ENCODE measurements at places on chromosomes 1 and 21.
A peak's percentile ranks its signal among the peaks of the same experiment; 100 is the strongest.

GRCh38 chr21:39033878-39034589 lies 149.2 kb downstream of the PSMG1 start:
- DNase-seq: no peak

GRCh38 chr1:109537450-109538178 lies 2.1 kb upstream of the GPR61 start:
- no peak for DNase-seq

GRCh38 chr1:39779137-39779536 lies 8.0 kb upstream of the OXCT2 start:
- DNase-seq: no peak

- DNase-seq: no peak
Measured at GRCh38 chr21:7951854-7952519, 2569.4 kb upstream of the TPTE start.

DNA sequence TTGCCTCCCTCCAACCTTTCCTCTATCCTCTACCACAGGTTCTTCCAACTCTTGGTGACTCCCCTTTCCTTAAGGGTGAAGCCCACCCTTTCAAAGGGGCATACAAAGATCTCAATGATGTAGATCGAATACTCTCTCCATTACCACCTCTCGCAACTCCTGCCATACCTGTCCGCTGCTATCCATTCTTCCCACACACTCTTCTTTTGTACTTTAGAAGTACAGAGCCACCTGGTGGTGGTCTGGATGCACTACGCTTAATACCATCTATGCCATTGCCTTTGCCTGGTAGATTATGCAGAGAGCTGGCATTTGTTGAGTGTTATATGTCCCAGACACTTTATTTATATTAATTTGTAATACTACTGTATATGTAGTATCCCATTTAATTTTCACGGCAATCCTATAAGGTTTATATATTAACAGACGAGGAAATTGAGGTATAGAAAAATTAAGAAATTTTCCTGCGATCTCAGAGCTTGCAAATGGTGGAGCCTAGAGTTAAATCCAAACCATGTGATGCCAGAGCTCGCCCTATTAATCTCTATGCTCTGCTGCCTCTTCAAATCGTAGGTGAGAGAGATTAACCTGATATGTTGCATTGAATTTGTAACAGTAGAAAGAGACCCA lies 22.9 kb downstream of the TSHB start:
- DNase-seq: peak; percentile 22

DNA sequence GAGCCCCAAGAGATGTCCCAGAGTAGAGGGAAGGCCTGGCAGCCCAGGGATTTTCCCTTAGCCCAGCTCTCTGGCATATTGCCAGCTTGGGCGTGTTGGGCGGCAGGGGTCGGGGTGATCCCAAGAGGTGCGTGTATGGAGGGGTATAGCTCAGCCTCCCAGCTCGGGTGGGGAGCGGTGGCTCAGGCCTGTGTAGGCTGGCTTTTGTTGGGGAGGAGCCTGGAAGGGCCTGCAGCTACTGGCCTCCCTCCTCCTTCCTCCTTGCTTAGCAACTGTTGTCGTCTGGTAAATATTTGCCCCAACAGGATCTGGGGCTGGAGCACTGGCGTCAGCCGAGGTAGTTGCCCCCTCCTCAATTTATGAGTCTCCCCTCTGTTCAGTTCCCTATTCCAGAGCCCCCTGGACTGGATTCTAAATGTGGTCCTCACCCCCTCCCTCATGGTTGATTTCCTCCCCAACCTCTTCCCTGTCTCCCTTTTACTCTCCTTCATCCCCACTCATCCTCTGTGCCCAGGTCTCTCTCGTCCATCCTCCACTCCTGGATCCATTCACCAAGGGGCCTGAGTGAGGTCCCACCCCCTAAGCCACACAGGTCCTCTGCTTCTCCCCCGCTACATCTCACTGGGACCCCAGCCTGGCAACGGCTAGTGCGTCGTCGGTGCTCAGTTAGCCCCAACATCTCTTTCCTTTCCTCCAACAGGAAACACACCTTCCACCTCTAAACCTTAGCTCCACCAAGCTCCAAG lies 10.3 kb upstream of the LMNA start:
- DNase-seq: no peak

DNA sequence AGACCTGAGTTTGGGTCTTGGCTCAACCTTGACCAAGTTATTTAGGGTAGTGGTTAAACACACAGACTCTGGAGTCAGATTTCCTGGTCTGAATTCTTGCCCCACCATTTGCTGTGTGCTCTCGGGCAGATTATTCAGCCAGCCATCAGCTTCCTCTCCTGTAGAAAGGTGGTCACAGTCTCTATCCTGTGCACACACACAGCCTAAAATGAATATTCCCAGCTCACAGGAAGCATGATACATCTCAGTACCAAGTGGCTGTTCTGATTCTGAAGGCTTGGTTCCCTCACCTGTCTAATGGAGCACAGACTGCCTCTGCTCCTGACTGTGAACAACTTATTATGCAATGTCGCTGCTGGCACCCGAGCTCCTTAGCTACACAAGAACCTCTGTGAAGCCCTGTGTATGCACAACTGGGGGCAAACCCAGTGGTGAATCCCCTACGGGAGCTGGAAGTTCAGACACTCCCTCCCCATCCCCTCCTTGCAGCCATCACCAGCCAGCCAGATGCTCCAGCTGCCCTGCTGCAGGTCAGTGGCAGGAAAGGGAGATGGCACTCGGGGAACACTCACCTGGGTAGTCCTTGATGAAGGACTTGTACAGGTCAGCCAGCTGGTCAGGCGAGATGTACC lies 13.7 kb downstream of the ENO1 start:
- DNase-seq: no peak
